T1000 (cell line): ENCODE measurements at places on chromosomes 5 and 9.

- DNase-seq: no peak
These were observed 131.6 kb upstream of the MAP3K1 start for GRCh38 chr5:56683733-56684132.

GRCh38 chr9:35798658-35799374 is 7.4 kb downstream of the NPR2 start:
- no peak for DNase-seq

- DNase-seq: no peak
These were observed 98.2 kb upstream of the GRHPR start for GRCh38 chr9:37324261-37324683.

DNA sequence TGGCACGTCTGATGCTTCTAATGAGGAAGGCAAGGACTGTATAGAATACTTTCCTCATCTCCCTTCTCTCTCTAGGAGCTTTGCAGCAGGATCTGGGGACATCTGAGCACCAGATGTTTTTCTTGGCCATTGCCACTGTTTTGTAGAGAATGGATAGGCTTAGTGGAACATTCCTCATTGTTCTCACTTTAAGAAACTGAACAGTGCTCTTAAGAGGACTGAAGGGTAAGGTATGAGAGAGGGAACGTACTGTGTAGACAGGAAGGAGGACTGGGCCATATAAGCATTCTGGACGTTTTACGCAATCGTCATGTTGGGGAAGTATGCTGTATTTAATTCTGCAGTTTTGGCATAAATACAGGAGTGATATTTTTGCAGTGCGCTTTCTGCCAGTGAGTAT is 70.6 kb downstream of the SMARCA2 start:
- no peak for DNase-seq

GRCh38 chr9:37437010-37437409 is 14.5 kb downstream of the GRHPR start:
- no peak for DNase-seq

- no peak for DNase-seq
These were observed 158.4 kb upstream of the NR4A3 start for GRCh38 chr9:99663297-99663696.
